ENCODE measurements at places on chromosomes 4 and X. TPM values are rescaled to one million over a fixed set of nuclear protein-coding genes. Genes with fewer than 3 reads are reported as not detected.

The SPP1 gene
- total RNA-seq: not detected

The ANOS1 gene
- 0.04 TPM for total RNA-seq

The ADH4 gene
- total RNA-seq: not detected

The TCEAL2 gene
- not detected for total RNA-seq

The IL9R gene
- 4.5 TPM for total RNA-seq

The RHOH gene
- total RNA-seq: 121 TPM

The TEC gene
- total RNA-seq: 4.2 TPM

The HHIP gene
- total RNA-seq: not detected

The CFAP47 gene
- not detected for total RNA-seq

The MAGEA9B gene
- total RNA-seq: not detected

The KLHL4 gene
- total RNA-seq: not detected

The EXOC1 gene
- total RNA-seq: 19.1 TPM

The CLNK gene
- not detected for total RNA-seq

The DMRTC1 gene
- total RNA-seq: not detected

The LRCH2 gene
- total RNA-seq: not detected

The DOK7 gene
- not detected for total RNA-seq

The SPANXD gene
- not detected for total RNA-seq

The MAGEE2 gene
- total RNA-seq: not detected

The ZDHHC15 gene
- 0.16 TPM for total RNA-seq

The SSX4B gene
- not detected for total RNA-seq

The RXFP1 gene
- total RNA-seq: not detected

The NPNT gene
- not detected for total RNA-seq

The SRPX2 gene
- total RNA-seq: not detected

The GYPE gene
- 0.36 TPM for total RNA-seq

The BBS12 gene
- 0.89 TPM for total RNA-seq

The KLKB1 gene
- total RNA-seq: not detected

The QRFPR gene
- not detected for total RNA-seq

The ABCG2 gene
- total RNA-seq: 0.54 TPM

The GRPR gene
- not detected for total RNA-seq

The MID1 gene
- 0.61 TPM for total RNA-seq

The SSX3 gene
- total RNA-seq: not detected

The SYP gene
- 10.2 TPM for total RNA-seq

The GPC4 gene
- total RNA-seq: not detected

The JCHAIN gene
- total RNA-seq: not detected

The RHOXF1 gene
- total RNA-seq: not detected

The ARHGAP24 gene
- total RNA-seq: 0.70 TPM

The TMEM31 gene
- 0.52 TPM for total RNA-seq

The KIF4A gene
- 19.5 TPM for total RNA-seq

The ARHGAP36 gene
- total RNA-seq: not detected

The TCEAL9 gene
- 7.5 TPM for total RNA-seq

The ITIH6 gene
- not detected for total RNA-seq

The MAGEA3 gene
- not detected for total RNA-seq

The ERVMER34-1 gene
- 0.07 TPM for total RNA-seq

The RTL9 gene
- total RNA-seq: not detected

The SORCS2 gene
- total RNA-seq: 0.05 TPM

The LANCL3 gene
- 0.16 TPM for total RNA-seq

The NCAPG gene
- 65.9 TPM for total RNA-seq

The PIGA gene
- 41.6 TPM for total RNA-seq

All from activated CD8-positive, alpha-beta T cell treated with anti-CD3 and anti-CD28 coated beads for 36 hours (primary cell).